Mucosa of descending colon (tissue), 3 donors: ENCODE measurements at places on chromosomes 3 and 15. TPM values are rescaled to one million over a fixed set of nuclear protein-coding genes. Genes with fewer than 3 reads are reported as not detected.
A peak's percentile ranks its signal among the peaks of the same experiment; 100 is the strongest.

- peak; percentile 14 for DNase-seq
Observed at GRCh38 chr15:60905587-60905986, 323.5 kb downstream of the RORA start.

DNA sequence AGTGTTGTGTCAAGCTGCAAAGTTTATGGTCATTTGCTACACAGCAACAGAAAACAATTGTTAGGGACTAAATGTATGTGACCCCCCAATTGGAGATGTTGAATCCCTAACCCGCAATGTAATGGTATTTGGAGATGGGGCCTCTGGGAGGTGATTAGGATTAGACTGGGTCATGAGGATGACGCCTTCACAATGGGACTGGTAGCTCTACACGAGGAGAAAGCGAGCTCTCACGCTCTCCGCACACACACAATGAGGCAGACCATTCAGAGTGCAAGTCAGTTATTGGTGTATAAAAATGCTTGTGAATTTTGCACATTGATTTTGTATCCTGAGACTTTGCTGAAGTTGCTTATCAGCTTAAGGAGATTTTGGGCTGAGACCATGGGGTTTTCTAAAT is 116.9 kb upstream of the NSMCE3 start:
- DNase-seq = no peak

- no peak for DNase-seq
Observed at GRCh38 chr3:123808812-123809211, 75.3 kb downstream of the MYLK start.

- no peak for DNase-seq
Observed at GRCh38 chr3:31541089-31541488, 8.4 kb downstream of the STT3B start.

GRCh38 chr15:39016706-39017105 is 452.1 kb upstream of the RASGRP1 start:
- DNase-seq = no peak

- DNase-seq = no peak
Observed at GRCh38 chr15:23566071-23566554, 639 bp downstream of the MKRN3 start.

GRCh38 chr15:81400640-81401236 is 26.7 kb upstream of the TMC3 start:
- peak; percentile 64 for DNase-seq

DNA sequence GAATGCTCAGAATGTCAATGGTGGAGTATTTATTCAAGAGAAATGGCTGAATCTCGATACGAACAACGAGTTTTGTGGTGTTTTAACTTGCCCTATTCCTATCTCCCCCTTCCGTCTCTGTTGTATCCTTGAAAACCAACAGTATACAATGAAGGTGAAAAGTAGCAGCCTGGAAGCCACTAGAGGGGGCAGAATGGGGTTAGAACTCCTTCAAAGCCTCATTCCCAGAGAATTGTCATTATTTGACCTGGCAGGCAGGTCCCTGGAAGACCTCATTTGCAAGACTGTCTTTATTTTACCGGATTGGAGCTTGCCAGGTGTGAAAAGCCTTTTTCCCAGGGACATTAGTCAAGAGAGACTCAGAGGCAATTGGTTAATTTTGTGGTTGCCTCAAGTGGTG is 139.4 kb downstream of the LRRC28 start:
- no peak for DNase-seq

DNA sequence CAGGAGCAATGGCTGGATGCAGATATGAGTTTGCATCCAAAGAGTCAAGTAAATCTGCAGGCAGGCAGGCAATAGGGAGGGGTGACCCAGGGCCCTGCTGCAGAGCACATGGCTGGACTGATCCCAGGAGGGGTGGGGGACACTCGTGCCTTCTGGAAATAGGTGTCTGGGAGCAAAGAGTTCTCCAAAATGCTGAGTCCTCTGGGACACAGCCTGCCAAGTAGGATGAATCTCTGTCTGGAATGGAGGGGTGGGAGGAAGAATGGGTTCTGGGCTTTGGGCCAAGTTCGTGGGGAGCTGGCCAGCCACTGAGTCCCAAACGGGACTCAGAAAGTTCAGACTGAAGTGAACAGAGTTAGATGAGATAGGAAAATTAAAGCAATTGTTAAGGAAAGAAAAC is 214.5 kb downstream of the MTHFS start:
- no peak for DNase-seq

DNA sequence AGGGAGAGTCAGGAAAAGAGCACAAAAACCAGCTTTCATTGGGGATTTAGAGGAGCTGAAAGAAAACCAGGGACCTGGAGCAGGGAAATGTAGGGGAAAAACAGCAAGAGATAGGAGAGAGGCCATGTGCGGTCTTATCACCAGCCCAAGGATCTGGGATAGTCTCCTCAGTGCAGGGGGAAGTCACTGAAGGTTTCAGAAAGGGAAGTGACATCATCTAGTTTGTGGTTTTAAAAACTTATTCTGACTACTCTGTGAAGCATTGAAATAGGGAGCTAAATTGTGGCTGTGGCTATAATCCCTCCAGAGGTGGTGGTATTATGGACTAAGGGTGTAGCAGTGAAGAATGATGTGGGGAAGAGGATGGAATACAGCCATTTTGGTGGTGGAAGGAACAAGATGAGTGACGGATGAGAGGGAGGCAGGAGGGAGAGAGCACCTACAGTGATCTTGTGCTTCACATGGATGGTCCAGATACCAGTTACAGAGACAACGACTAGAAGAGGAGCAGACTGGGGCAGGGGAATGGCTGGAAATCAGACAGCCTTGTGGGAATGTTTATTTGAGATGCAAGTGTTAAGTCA is 72.7 kb downstream of the HMG20A start:
- DNase-seq = no peak

DNA sequence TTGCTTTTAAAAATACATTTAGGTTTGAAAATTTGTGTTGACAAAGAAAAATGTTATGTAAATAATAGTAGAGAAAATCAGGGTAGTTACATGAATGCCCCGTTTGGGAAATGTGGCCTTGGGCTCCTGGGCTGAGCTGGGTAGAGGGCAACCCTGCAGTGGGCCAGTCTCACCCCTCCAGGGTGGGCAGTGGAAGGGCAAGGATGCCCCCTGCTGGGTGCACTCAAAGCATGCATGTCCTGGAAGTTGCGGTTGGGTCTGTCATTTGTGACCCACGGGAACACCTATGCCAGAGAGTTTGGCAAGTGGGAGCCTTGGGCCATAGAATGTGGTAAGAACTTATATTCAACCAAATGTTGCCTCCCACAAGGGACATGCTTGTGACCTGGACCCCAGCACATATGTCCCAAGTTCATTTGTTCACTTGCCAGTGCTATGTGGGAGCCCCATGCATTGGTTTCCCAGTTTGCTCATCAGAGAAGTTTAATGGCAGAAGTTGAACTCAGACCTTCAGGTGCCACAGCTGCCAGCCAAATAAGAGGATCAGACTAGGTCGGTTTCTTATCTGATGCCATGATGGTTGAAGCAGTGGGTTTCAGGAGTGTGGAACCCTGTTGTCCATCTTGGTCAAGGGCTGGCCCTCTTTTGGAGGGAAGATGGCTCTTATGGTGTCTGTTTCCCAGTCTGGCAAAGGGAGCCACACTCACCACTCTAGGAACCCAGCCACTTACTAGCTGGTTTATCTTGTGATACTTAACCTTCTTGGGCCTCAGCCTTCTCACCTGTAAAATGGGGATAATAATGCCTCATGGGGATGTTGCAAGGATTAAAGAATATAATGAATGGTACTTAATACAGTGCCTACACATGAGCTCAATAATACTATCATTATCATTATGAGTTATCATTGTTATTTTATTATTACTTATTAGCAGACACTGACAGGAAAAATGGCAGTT is 2.5 kb upstream of the PLCB2 start:
- DNase-seq = peak; percentile 79

GRCh38 chr3:155079746-155080487 is at the start of gene MME:
MME (plus strand) TSS chr3:155080319; CDS start chr3:155084168, 3,849 bp downstream.
- DNase-seq = peak; percentile 27

- DNase-seq = no peak
Observed at GRCh38 chr3:42061025-42061712, 30.0 kb upstream of the TRAK1 start.

DNA sequence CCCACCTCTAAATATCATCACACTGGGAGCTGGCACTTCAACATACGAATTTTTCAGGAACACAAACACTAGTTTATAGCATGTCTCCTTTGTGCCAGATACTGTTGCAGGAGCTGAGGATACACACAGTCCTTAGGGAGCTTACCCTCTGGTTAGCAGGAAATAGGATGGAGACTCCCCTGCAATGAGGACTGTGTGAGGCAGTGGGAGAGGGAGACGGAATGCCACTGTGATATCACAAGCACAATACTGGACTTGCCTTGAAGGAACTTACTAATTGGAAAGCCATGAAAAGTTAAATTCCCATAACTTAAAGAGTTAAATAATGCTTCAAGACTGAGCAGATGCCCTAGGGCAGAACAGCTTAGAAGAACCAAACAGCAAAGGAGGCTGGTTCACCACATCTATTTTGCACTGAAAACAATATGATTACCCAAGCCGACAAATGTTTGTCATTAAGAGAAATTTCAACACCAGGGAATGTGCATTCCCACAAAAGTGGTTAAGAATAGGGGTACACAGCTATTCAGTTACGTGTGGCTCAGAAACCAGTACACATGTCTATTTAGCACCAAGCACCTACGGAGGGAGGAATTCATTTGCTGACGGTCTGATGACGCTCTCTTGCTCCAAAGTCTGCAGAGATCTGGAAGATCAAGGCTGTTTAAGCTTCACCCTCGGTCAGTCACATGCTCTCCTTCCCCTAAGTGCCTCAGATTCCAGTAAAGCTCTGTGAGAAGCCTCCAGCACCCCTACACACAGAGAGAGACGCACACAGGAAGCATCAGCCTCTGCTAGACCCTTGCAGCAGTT is 5.2 kb downstream of the TBC1D2B start:
- DNase-seq = no peak

DNA sequence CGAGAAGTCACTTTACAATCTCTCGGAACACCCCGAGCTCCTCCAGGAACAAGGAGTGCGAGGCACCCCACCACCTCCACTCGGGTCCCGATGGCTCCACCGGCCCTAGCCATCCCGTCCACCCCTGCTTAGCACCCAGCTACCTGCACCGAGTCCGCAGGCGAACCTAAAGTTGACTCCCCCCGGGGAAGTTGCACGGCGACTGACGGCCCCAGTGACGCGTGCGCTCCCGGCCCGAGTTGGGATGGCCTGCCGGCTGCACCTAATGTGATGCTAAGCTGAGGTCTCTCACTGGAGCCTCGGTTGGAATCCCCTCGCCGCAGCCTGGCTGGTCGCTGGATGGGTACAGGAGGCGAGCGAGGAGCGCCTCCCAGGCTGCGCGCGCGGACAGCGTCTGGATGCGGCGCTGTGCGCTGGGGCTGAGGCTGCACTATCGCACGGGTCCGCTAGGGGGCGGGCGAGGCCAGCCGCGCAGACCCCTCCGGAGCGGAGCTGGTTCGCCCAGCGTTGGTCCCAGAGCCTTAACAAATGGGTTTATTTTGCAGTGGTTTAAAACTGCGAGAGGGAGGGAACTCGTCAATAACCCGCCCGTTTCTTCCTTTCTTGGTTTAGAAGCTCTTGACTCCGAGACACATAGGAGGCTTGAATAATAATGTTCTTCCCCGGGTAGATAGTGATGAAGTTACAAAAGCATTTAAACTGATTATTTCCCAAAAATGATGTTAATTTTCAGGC is at the start of gene OXTR:
TSS of gene OXTR (minus strand) at position 526 of the 735 bp plus-strand sequence. CDS start 1,426 bp downstream, outside the sequence.
- no peak for DNase-seq

GRCh38 chr3:55202326-55202725 is 274.5 kb upstream of the LRTM1 start:
- no peak for DNase-seq

DNA sequence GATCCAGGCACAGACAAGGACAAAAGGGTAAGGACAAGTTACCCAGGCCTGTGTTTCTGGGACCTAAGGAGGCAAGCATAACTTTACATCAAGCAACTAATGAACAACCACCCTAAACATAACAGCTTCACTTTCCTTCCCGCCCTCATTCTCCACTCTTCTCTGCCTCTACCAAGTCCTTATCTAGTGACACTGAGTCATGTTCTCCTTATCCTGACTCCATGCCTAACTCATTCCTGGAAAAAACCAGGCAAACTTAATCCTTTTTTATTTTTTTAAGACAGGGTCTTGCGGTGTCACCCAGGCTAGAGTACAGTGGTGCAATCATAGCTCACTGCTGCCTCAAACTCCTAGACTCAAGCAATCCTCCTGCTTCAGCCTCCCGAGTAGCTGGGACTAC is 44.5 kb downstream of the TMEM44 start:
- no peak for DNase-seq

DNA sequence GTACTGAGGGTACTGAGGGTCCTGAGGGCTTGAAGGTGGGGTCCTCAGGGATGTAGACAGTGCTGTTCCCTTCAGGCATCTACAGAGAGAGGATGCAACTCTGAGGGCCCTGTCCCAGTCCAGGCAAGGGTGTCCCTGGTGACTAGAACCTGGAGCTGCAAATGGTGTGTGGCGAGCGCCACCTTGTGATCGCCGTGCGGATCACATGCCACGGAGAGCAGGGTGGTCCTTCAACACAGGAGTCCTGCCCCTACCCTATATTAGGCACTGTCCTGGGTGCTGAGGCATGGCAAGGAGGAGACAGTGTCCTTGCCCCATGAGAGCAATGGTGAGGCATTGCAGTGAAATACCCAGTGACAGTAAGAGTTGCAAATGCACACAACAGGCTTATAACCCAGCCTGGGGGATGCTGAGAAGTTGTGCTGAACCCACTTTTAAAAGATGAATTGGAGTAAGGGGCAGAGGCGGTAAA is 23.6 kb downstream of the RHCG start:
- DNase-seq = no peak

DNA sequence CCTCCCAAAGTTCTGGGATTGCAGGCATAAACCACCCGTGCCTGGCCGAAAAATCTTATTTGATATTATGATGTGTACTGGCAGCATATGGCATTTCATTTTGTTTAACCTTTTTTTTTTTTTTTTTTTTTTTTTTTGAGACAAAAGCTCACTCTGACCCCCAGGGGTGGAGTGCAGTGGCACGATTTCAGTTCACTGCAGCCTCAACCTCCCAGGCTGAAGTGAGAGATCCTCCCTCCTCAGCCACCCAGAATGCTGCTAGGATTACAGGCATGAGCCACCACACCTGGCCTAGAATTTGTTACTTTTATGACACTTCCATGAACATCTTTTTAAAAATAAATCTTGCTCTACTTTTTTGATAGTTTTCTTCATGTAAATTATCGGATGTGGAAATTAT is 12.0 kb downstream of the TERB2 start:
- DNase-seq = no peak

GRCh38 chr15:60021589-60022378 is 17.7 kb downstream of the FOXB1 start:
- no peak for DNase-seq

TM2D3 gene
- total RNA-seq = 54.0 TPM

PLSCR2 gene
- total RNA-seq = 1.3 TPM

KBTBD13 gene
- not detected for total RNA-seq

IMP3 gene
- total RNA-seq = 47.6 TPM

KLHL6 gene
- 1.9 TPM for total RNA-seq

EIF3J gene
- 76.7 TPM for total RNA-seq

STRIT1 gene
- total RNA-seq = not detected

SLC22A14 gene
- 0.16 TPM for total RNA-seq
